ENCODE measurements at places on chromosomes 13 and 19. TPM values are rescaled to one million over a fixed set of nuclear protein-coding genes. Genes with fewer than 3 reads are reported as not detected.

DNA sequence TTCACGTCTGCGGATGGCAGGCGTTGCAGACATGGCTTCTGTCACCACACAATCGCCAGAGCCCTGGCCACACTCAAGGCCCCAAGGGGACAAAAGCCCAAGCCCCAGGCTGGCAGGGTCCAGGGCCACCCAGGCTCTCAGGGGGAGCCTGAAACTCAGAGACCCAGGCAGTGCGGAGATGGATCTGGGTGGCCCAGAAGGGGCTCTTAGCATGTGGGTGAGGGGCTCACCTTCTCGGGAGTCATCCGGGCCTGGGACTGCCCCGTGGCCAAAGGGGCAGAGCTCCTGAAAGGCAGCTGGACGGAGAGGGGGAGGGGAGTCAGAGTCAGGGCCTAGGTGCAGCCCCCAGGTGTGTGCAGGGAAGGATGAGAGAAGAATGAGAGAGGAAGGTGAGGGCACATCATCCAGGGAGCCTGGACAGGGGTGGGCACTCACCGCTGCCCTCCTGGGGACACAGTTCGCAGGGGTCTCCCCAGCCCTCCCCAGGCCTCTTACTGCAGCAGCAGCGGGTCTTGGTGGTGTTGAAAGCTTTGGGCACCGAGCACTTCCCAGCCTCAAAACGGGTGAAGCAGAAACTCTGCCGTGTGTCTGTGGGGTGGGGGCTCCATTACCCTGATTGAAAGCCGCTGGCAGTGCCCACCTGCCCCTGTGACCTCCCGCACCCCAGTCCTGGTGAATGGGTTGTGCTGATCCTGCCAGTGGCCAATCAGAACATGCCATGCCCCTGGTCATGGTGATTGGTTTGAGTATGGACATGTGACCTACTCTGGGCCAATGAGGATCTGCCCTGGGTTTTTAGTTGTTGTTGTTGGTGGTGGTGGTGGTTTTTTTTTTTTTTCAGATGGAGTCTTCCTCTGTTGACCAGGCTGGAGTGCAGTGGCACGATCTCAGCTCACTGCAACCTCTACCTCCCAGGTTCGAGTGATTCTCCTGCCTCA is 37.4 kb downstream of the CCL25 start:
- no peak for DNase-seq

- no peak for DNase-seq
Observed at GRCh38 chr13:106139377-106139776, 396.1 kb downstream of the EFNB2 start.

DNA sequence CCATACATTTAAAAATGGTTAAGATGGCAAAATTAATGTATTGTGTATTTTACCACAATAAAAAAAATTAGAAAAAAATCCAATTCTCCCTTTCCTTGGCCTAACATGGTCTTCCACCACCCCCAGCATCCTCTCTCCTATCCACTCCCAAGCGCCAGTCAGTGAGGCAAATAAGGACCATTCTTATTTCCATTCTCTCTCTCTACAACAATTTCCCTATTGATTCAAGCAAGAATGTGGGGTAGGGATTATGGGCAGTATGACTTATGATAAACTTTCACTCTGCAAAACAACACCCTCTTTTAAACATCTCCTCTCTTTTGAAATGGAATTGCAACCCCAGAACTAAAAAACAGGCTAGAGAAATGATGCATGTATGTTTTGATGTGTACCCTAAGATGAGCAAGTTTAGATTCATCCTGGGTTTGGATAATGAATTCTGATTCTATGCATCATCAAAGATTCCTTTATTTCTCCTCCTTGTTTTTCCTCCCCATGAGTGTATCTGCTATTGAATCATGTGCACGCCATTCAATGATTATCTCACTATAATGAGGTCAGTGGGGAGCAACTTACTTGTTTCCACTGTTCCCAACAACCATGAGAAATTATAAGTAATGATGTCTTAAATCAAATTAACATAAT is 3.5 kb downstream of the STARD13 start:
- no peak for DNase-seq

- DNase-seq = no peak
Observed at GRCh38 chr13:110129539-110130186, 177.3 kb downstream of the COL4A1 start.

GRCh38 chr13:105616333-105617075 is 919.0 kb downstream of the EFNB2 start:
- DNase-seq = no peak

DNA sequence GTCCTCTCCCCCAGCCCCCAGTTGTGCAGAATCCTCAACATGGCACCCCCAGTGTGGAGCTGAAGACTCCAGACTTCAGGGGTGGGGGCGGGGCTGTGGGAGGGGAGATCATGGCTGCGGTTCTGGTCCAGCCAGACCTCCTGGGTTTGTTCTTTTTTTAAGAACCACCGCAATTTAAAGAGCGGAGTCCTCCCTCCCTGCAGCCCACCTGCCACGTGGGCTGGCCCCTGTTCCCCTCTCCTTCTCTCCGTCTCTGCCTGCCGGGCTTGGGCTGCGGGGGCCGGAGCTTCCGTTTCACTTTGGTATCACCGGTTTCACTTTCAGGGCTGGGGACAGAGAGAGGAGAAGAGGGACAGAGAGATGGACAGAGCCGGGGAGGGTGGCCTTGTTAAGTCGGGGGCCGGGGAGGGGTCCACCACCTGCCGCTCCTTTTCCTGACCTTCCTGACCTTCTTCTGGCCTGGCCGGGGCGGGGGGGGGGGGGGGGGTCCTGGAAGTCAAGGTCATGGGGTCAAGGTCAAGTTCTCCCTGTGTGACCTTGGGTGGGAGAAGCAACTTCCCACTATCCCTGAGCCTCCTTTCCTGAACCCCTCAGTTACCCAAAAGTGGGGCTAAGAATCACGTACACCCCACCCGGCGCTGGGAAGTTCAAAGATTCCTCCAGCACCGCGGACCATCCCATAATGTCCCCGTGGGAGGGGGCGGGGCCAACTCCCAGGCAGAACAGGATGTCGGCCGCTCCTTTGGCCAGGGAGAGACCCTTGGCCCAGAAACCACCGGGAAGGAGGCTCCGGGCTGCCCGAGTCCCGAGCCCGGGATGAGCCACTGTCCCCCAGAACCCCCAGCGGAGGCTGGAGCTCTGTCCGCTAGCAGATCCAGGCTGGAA is 11.3 kb upstream of the ZBTB7A start:
- no peak for DNase-seq

DNA sequence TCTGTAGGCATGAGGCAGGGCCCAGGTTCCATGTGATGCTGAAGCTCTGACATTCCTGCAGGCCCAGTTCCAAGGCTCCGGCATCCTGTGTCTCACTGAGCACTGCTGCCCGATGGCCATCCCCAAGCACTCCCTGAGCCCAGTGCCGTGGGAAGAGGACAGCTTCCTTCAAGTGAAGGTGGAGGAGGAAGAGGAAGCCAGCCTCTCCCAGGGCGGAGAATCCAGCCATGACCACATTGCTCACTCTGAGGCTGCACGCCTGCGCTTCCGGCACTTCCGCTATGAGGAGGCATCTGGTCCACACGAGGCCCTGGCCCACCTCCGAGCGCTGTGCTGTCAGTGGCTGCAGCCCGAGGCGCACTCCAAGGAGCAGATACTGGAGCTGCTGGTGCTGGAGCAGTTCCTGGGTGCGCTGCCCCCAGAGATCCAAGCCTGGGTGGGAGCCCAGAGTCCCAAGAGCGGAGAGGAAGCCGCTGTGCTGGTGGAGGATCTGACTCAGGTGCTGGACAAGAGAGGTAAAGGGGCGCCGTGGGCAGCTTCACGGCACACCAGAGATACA is 8.0 kb downstream of the ZSCAN22 start:
- DNase-seq = no peak

- no peak for DNase-seq
Observed at GRCh38 chr19:2800506-2800905, 15.2 kb downstream of the THOP1 start.

GRCh38 chr19:45451131-45451849 is 16.5 kb upstream of the FOSB start:
- DNase-seq = no peak

TMEM255B gene
- 7.6 TPM for polyA plus RNA-seq

NLRP11 gene
- polyA plus RNA-seq = 0.14 TPM

NLRP5 gene
- polyA plus RNA-seq = 0.06 TPM

DNA sequence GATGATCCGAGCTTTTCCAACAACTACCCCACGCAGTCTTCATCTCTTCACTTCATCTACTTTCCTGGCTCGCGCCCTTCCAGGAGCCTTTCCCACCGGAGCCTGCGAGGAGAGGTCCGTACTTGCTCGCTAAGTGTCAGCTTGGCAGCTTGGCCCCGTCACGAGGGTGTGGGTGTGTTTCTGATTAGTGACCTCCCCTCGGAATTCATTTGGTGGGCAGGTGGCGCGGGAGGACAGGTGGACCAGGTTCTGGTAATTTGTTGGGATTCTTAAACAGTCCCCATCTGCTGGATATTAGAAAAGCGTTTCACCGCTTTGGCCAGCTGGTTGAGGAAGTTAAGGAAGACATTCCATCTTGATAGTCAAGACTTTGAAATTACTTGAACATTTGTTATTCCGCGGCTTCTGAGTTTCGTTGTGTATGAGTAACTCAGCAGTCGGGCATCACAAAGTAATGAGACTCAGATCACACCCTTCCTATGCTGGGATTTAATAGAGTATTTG is 515 bp downstream of the UFM1 start:
- peak; percentile 55 for DNase-seq

DNA sequence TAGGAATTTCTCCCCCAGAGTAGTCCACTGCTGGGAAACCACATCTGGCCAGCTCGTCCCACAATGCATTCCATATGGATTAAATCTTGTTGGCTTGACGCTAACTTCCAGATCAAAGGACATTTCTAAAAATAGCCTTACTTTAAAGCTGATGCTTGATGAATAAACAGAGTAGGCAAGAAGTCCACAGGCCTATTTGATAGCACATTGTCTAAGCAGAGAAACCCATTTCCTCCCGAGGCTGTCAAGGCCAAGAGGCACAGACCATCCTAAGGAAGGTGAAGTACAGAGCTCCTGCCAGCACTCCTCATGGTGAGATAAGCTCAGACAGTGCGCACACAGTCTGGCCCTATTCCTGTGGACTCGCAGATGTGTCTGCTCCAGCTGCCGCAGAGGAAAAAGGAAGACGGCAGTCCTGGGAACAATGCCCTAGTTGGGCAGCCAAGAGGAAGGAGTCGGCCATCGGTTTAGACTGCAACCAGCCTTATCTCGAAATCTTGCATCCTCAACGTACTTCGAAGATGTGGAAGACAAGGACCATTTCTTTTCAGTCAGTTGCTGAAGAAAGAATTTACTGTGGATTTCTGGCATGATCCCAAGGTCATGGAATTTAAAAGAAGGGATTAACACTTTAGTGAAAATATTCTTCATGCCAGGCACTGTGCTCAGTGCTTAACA is 156.8 kb downstream of the RGCC start:
- DNase-seq = no peak
